SW 1271 (cell line): ENCODE measurements at places on chromosomes 6 and 20.

DNA sequence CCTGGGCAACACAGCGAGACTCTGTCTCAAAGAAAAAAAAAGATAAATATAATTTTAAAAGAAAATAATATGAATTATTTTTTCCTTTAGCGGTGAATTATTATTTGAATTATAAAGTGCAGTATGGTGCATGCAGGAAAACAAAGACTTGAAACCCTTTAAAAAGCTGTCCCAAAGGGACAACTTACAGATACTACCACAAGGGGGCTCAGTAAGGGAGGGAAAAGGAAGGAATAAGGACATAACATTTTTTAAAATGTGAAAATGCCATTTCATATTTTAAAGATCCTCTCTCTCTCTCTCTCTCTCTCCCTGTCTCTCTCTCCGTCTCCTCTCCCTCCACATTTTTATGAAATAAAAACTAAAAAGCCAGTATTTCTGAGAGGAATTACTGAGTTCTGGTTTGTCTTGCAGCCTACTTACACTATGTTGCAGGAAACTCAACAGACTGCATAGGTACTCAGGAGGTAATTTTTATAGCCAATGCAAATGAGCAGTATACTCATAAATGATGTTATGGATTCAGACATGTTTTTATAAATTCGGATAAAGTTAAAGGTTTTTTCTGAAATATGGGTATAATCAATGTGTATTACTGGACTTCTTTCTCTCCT is 455.0 kb upstream of the GJE1 start:
- no peak for DNase-seq

GRCh38 chr6:81842254-81842653 is 89.8 kb upstream of the TENT5A start:
- no peak for DNase-seq

DNA sequence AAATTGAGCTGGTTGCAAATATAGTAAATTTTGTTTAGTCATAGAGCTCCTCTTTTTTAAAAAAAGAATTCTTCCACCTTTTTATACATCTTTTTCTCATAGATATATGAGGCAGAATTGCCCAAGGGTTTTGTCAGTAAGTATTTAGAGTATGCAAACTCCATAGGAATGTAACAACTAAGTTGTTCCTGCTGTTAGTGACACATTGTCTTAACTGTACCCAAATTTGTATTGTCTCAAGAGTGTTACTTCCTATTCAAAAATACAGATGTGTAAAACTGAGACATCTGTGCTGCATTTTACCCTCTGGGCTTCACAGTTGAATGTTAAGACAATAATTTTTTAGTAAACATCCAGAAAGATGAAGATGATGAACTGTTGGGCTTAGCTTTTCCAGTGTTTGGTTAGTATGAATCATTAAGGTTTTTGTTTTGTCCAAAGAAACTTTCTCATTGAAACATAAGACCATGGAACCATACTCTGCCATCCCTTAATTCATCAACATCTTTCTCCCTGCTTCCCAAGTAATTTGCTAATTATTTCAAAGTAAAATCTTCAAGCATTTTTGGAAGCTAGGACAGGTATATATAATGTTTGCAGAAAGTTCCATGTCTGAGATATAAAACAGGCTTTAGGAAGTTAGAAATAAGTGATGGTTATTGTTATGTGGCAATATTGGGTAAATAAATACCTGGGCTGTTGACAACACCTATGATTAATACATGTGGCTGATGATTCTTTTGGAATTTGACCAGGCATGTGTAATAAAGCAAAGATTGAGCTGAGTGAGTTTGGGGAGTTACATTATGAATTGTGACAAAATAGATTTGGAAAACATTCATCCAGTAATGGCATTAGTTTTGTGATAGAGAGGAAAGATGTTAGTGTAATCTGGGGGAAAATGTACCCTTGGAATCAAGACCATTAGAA is 11.2 kb downstream of the OGFRL1 start:
- DNase-seq = no peak

- DNase-seq = no peak
Observed at GRCh38 chr6:25301362-25301761, 22.2 kb downstream of the CARMIL1 start.

GRCh38 chr6:5250911-5251310 is 9.8 kb downstream of the LYRM4 start:
- no peak for DNase-seq

- no peak for DNase-seq
Observed at GRCh38 chr6:7115543-7116231, 7.9 kb downstream of the RREB1 start.

DNA sequence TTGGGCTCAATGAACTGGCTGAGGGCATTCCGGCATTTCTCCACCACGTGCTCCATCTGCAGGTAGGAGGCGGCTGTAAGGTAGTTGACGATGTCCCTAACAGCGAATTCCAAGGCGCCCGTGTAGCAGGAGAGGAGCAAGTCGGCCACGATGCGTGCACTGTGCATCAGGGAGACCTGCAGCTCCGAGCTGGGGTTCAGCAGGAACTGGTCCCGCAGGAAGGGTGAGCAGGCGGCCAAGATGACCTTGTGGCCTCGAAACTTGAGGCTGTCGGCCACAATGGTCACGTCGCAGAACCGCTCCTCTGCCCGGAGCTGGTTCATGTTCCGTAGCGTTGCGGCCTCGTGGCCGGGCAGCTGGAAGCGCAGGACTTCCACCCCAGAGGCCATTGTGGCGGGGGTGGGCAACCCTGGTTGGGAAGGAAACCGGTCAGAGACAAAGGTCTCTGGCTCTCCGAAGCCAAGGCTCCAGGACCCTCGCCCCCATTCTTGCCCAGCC is 920 bp downstream of the ZBTB12 start:
- DNase-seq = no peak

GRCh38 chr6:160067564-160067963 is 54.1 kb upstream of the SLC22A1 start:
- no peak for DNase-seq

- DNase-seq = no peak
Observed at GRCh38 chr6:13024616-13025015, 303.7 kb downstream of the TBC1D7 start.

GRCh38 chr20:60010689-60011458 is 52.7 kb downstream of the CDH26 start:
- no peak for DNase-seq

GRCh38 chr6:157158897-157159296 is 164.4 kb downstream of the TMEM242 start:
- DNase-seq = no peak
